ENCODE measurements at places on chromosomes 3 and 15. TPM values are rescaled to one million over a fixed set of nuclear protein-coding genes. Genes with fewer than 3 reads are reported as not detected.

Gene HIGD1A
- 145 TPM for polyA plus RNA-seq

Gene ULK3
- polyA plus RNA-seq = 32.5 TPM

DNA sequence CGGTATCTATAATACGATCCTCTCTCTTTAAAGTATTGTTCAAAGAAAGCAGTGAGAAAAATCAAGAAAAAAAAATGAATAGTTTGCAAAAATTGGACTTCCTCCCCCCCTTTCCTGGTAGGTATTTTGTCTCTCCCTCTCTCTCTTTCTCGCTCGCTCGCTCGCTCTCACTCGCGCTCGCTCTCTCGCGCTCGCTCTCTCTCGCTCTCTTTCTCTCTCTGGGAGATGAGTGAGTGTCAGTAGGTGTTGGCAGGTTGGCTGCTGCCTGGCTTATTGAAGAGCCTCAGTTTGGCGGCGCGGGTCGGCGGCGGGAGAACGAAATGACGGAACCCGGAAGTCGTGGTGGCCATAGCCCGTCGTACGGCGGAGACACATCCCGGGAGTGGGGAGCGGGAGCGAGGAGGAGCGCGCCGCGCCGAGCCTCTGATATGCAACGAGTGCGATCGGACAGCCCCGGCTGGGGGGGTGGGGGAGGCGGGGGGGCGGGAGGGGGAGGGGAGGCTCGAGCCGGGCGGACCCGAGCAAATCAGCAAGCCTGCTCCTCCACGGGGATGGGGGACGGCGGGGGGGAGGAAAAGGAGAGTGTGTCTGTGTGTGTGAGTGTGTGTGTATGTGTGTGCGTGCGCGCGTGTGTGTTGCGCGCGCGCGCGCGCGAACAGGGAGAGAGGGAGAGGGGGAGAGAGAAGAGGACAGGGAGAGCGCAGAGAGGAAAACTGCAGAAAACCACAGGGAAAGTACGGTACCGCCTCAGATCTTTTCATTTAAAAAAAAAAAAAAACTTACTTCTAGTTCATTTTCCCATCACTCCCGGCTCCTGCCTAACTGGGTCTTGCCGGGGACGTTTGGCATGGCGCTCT is at the start of gene MEIS2:
Gene MEIS2 (minus strand): TSS at position 441 of the 857 bp plus-strand sequence. CDS start 1,083 bp downstream, outside the sequence.
- peak; percentile 95 for DNase-seq

GRCh38 chr3:190886945-190887344 is 24.5 kb upstream of the GMNC start:
- DNase-seq = no peak

- no peak for DNase-seq
Observed at GRCh38 chr3:141124715-141125114, 73.6 kb downstream of the SPSB4 start.

DNA sequence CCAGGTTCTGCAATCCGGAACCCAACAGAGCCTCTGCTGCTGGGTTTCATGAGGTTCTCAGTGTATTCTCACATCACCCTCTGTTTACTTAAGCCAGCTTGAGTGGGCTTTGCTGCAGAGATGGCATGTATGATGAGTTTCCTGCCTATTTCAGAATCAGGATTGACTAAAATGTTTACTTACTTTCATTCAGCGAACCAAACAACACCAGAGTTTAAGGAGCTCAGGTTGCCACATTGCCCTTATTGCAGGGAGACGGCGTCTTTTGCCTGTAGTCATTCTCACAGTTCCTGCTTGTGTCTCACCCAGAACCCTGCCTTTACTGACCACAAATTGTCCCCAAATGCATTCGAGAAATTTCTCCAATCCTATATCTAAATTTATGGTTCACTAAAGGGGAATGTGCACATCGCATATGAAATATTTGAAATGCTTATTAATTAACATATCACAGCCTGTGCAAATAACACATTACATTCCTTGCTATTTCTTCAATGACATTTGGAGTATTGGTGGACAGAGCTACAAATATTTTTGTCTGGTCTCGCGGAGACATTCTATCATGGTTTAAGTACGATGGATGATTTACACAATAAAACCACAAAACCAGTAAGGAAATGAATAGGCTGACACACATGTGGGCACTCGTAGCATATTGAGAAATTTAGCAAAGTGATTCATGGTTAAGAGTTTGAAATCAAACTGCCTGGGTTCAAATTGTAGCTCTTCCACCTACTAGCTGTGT is 377.2 kb upstream of the CFAP20DC start:
- no peak for DNase-seq

GRCh38 chr15:27176785-27177406 is 205.9 kb downstream of the GABRG3 start:
- no peak for DNase-seq

DNA sequence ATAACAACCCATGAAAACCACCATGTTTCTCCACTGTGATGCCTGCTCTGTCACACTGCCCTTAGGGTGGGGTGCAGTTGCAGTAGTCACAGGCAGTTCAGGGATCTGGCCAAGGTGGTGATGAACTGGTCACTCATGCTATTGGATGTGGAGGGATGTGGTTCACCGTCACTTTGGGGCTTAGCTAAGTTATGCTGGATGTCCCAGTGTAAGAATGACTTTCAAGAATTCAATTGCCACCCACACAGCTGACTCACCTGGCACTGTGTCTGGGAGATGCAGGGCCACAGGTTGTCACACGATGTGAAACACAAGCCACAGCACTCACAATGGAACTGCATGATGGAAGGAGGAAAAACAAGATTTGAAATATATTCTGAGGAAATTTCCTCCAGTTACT is 146.1 kb upstream of the CTNNB1 start:
- DNase-seq = no peak
